Forelimb muscle (tissue), 1 donor: ENCODE measurements at places on chromosomes 16 and 17. TPM values are rescaled to one million over a fixed set of nuclear protein-coding genes. Genes with fewer than 3 reads are reported as not detected.

Gene SLC5A11
- 0.13 TPM for polyA plus RNA-seq

Gene DBF4B
- polyA plus RNA-seq: 8.2 TPM

Gene WFIKKN2
- 1.2 TPM for polyA plus RNA-seq

Gene HOXB4
- polyA plus RNA-seq: 1.2 TPM
